Cortex of kidney (tissue), 1 donor: ENCODE measurements at places on chromosomes 11 and 22.

GRCh38 chr11:13207665-13208594, 69.7 kb upstream of the BMAL1 start:
- no peak for DNase-seq

DNA sequence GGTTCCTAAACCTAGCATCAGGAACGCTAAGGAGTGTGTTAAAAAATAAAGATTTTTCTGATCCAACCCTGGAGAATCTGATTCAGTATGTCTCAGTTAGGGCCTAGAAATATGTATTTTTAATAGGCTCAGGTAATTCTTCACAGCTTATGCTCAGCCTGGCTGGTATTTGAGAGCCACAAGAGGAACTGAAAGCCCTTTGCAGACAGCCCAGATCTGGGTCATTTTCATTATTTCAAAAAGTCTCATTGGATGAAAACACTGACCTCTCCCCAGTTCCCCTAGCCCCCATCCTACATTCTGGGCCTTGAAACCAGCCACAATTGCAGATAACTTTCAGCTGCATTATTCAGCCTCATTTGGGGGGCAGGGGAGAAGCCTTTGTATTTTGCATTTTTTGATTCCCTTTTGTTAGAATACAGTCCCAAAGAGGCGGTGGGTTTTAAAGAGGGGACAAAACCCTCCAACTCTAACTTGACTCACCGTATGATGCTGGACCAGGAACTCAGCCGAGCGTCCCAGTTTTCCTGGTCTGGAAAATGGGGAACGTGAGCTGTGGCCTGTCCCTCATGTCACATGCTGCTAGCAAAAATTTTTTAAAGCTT, 66.0 kb upstream of the LARGE1 start:
- no peak for DNase-seq

- no peak for DNase-seq
These were observed 29.9 kb upstream of the LRRC32 start for GRCh38 chr11:76700177-76701100.

- DNase-seq: no peak
These were observed 32.6 kb downstream of the RCOR2 start for GRCh38 chr11:63884196-63884932.

DNA sequence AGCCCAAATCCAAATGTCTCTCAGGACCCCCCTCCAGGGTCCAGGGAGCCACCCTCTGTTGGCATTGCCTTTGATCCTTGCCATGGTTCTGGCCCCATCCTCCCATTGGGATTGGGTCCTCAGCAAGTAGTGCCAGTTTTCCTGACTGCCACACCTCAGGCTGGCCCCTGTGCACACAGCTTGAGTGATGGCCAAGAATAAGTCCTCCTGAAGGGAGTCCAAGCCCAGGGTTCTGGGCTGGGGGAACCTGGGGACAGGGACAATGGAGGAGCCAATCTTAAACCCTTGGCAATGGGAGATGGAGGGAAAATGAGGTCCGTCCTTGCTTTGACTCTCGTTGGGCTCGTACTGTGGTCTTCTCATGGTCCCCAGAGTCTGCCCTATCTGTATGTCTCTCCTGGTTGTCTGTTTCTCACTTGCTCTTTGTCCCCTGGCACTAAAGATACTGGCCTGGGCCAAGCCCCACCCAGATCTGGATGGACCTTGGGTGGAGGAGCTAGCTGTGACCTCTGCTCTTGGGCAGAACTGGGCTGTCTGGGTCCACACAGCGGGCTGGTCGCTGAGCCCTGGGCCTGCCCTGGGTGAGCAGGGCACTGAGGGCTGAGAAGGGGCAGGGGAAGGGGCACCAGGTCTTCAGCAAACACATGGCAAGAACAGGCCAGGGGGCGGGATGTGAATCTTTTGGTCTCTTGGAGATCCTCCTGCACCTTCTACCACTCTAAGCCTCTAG, 2.9 kb downstream of the SOX10 start:
- no peak for DNase-seq

GRCh38 chr11:120768949-120769348, 255.0 kb upstream of the TBCEL start:
- DNase-seq: no peak

DNA sequence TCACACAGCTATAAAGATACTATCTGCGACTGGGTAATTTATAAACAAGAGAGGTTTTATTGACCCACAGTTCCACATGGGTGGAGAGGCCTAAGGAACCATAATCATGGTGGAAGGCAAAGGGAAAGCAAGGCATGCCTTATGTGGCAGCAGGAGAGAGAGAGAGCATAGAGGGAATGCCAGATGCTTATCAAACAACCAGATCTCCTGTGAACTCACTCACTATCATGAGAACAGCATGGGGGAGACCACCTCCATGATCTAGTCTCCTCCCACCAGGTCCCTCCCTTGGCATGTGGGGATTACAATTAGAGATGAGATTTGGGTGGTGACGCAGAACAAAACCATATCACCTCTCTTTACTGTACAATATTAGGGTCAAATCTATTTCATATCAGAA, 1101.6 kb upstream of the RAG2 start:
- DNase-seq: no peak

GRCh38 chr11:48017831-48018527, 37.6 kb downstream of the PTPRJ start:
- no peak for DNase-seq

- DNase-seq: no peak
These were observed 4.8 kb upstream of the C11orf97 start for GRCh38 chr11:94507485-94507884.

GRCh38 chr11:23138761-23139160, 278.5 kb upstream of the CCDC179 start:
- no peak for DNase-seq

GRCh38 chr22:30906411-30906810, 62.2 kb downstream of the MORC2 start:
- DNase-seq: no peak

DNA sequence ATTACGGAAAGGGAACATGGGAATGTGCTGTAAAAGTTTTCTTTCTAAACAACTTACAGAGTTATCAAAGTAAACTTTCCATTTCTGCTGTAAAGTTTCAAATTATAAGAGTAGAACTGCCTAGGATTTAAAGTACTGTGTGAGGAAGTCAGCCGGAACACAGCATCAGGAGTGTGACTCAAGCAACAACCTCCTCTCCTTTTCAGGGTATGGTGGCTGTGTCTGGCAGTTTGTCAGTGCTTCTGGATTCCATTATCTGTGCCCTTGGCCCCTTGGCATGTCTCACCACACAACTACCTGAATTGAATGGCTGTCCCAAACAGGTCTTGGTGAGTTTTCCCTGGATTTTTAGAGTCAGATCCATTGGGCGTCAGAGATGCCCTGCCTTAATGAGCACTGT, 6.9 kb upstream of the TOM1 start:
- DNase-seq: no peak

DNA sequence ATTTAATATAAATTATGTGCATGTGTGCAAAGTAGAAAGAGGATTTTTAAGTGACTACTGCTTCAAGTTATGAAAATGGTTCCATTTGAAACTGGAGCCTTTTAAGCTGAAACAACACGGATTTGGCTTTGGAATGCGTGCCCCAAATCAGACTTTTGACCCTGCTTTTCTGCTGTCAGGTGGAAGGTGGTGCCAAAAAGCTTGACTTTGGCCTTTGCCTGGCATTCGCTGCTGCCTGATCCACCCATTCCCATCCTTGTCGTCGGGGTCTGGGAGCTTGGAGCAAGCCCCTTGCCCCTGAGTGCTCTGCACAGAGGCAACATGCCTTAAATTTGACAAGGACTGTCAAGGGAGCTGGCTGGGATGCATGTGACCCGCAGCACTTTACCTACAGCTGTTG, 335.3 kb upstream of the SYN3 start:
- DNase-seq: no peak

GRCh38 chr11:11973866-11974265, 34.6 kb downstream of the DKK3 start:
- no peak for DNase-seq

- DNase-seq: no peak
These were observed 33.1 kb downstream of the TPBGL start for GRCh38 chr11:75273411-75274391.

DNA sequence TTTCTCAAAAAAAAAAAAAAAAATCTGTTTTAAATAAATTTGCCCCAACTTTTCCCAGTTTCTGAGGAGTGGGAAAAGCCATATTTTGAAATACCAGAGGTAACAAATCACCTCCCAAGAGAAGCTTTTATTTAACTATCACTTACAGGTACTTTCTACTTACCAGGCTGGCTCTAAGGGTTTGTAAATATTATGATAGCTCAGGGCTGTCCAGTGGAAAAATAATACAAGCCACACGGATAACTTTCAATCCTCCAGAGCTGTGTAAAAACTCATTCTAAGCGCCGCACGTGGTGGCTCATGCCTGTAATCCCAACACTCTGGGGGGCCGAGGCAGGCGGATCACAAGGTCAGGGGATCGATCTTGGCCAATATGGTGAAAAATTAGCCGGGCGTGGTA, 5.6 kb upstream of the SEC14L4 start:
- no peak for DNase-seq

GRCh38 chr11:63490551-63491239, at the start of gene PLAAT5:
TSS of gene PLAAT5 (minus strand) at chr11:63491167. CDS start at chr11:63491034, 133 bp downstream.
- DNase-seq: no peak

DNA sequence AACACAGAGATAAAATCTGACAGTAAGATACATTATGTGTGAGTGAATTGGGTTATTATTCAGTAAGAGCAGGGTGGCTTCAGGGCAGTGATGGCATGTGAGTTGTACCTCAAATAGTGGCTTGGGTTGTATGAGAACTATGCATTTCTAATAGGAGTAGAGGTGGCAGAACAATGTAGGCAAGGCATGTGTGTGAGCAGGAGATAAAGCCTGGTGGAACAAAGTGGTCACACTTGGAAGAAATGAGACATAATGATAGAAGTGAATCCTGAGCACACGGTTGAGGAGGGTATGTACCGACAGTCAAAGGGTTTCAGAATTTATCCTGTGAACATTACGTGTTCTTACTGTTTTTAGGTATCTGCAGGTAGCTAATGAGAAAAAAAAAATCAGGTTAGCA, 159.3 kb downstream of the CASP12 start:
- DNase-seq: no peak

- DNase-seq: no peak
These were observed 303.0 kb downstream of the CADM1 start for GRCh38 chr11:115201111-115201792.

GRCh38 chr22:37161443-37161842, 11.7 kb upstream of the IL2RB start:
- DNase-seq: no peak

GRCh38 chr11:10663990-10664389, 29.6 kb downstream of the IRAG1 start:
- DNase-seq: no peak

DNA sequence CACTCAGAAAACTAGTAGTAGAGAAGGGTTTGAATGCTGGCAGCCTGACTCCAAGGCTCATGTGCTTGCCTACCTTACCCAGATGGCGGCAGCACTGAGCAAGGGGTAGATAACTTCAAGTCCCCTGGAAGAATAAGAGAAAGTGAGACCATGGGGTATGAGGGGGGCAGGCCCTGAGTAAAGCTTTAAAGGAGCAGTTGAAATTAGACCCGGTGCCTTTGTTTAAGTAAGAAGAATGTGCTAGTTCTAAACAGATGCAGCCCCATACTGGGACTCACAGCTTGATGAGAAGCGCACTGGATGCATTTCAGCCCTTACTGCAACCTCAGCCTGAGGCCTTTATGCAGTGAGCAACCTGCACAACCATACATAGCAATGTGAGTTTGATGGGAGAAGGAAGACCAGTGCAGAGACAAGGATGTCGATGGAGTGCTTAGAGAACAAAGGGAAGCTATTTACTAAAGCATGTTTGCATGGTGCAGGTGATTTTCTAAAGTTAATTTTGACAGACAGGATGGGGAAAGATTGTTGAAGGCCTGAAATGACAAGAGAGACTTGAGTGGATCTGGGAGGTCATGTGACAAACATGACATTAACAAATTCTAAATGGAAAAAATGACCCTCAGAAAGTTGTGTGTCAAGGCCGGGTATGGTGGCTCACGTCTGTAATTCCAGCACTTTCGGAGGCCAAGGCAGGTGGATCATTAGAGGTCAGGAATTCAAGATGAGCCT, 27.1 kb upstream of the TMA7B start:
- no peak for DNase-seq

DNA sequence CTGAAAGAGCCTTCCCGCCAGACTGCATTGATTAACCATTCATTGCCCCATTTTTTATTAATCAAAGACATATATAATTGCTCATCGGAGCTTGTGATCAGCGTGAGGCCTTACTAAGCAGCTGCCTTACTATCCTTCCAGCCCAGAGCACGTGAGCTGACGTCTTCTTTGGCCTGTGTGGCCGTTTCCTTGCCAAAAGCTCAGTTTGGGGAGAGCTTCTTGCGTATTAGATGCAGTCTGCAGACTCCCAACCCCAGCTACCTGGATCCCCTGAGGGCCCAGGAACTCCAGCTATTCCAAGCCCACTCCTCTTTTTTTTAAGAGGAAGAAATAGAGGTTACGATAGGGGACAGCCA, 784 bp upstream of the SLC43A3 start:
- DNase-seq: no peak

DNA sequence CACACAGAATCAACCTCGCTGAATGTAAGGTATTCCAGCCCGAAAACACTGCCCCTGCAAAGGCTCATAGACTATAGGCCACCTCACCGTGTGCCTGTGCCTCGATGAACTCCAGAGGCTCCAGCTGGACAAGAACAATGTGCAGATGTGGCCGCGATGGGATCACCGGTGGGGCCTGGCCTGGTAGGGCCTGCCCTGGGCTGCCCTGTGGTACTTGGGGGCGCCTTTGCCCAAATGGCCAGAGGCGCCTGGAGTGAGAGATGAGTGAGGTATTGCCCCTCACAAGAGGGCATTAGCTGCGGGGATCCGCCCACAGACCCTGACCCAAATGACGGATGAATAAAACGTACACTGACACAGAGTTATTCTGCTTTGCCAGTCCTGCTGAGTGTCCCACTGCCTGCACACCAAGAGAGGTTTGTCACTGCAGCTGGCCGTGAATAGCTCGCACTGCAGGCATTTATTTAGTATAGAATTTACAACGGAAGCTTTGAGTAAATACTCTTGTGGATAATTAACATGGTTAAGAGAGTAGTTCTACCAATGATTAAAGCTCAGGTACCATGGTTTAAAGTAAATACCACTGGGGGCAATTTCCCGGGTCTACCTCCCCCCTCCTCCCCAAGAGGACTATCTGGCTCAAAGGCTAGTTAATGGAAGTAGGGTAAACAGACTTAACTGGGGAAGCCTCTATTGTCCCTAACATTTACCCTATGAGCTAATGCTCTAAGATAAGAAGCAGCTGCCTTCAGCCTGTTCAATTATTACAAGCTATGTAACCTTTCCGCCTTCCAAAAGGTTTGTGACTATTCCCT, 101.1 kb upstream of the IGLL5 start:
- no peak for DNase-seq

DNA sequence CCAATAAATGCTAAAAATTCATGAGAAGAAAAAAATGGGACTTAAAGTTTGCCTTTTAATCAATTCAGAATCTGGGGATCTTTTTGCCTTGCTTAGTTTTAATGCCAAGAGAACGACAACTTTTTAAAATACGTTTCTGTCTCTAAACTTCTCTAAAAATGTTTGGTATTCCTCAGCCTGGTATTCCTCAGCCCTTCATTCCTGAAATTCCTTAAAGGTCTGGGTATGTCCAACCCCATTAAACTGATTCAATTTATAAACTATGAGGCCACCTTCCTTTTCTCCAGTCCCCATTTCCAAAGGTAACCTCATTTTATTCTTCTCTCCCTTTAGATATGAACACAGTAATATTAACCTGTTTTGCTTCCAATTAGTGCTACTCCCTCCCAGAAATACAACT, 16.6 kb downstream of the POLA2 start:
- DNase-seq: no peak

- DNase-seq: no peak
These were observed 56.0 kb upstream of the LINC01488 start for GRCh38 chr11:69425444-69425843.
